ENCODE measurements at places on chromosomes 3 and 15.

- DNase-seq = no peak
Measured at GRCh38 chr15:100863075-100863795, 16.4 kb upstream of the ALDH1A3 start.

- DNase-seq = peak; percentile 44
Measured at GRCh38 chr3:71226565-71227269, 356.8 kb downstream of the FOXP1 start.

GRCh38 chr3:145807990-145808389 is 353.0 kb downstream of the PLOD2 start:
- DNase-seq = no peak

DNA sequence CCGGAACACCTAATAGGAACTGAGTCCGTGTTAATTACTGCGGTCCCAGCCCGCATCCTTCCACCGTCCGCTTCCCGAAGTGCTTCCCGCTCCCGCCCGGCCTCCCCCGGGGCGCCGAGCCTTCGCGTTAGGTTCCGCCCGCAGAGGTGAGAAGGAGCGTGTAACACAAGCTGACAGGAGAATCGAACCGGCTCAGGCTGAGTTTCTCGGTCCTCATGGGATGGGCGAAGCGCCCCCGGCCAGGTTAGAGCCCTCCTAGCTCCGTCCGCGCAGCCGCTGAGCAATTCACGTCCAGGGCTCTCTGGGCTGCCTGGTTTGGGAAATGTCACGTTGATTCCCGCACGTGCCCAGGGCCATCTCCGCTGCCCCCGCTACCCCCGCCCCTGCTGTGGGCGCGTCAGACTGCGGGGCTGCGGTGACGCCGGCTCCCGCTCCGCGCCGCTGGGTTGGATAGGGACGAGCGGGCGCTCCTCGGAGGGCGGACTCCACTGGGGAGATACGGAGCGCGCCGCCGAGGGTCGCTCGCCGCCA is 954 bp downstream of the CLDN11 start:
- DNase-seq = peak; percentile 6

- DNase-seq = no peak
Measured at GRCh38 chr15:92383519-92384324, 10.0 kb upstream of the ST8SIA2 start.

- DNase-seq = peak; percentile 67
Measured at GRCh38 chr15:70269991-70270751, 172.5 kb upstream of the TLE3 start.

DNA sequence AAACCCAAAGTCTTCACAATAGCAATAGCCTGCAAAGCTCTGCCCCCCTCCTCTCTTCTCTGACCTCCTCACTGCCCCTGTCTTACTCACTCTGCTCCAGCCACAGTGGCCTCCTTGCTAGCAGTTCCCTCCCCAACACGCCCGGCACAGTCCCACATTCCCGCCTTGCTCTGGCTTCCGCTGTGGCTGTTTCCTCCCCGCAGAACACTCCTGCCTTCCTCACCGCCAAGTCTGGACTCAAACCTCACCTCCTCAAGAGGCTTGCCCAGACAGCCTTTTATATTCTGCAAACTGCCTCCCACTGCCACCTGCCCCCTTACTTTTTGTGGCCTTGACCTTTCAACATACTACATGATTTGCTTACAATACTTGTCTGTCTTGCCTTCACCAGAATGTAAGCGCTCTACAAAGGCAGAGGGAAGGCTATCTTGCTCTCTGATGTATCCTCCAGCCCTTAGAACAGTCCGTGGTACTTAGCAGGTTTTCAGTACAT is 406 bp upstream of the MPI start:
- peak; percentile 79 for DNase-seq

GRCh38 chr15:22949074-22949547 is 31.1 kb downstream of the CYFIP1 start:
- DNase-seq = peak; percentile 38

DNA sequence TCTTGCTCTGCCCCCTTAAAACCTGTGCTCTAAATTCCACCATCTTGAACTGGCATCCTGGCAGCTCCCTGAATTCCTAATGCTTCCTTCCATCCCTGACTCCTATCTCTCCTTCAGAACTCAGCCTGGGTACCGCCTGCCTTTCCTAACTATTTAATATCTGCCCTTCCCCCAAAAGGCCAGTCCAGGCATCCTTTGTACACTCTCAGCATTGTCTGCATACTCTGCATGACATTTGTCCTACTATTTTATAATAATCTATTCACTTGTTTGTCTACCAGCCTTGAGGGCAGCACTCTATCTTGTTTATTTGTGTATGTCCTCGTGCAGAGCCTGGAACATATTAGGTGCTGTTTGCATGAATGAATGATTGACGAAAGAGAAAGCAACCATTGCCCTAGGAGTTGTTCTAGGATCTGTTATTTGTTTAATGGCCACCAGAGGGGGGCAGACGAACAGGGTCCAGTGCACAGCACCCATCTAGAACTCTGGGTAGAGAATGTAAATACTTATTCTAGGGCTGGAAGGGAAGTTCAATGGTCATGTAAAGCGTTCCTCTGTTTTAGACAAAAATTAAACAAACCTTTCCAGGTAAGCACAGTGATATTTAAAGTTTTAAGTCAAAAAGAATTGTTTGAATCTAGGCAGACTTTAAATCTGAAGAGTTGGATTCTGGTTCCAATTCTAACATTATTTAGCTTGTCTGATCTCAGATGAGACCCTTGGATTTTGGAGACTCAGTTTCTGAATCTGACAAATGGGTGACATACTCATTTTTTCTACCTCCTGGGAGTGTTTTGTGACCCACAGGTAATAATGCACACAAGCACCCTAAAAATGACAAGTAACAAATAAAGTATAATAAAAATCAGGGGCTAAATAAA is 125.8 kb upstream of the GALNT15 start:
- peak; percentile 83 for DNase-seq
